ENCODE measurements at places on chromosomes 4 and X.
A peak's percentile ranks its signal among the peaks of the same experiment; 100 is the strongest.

DNA sequence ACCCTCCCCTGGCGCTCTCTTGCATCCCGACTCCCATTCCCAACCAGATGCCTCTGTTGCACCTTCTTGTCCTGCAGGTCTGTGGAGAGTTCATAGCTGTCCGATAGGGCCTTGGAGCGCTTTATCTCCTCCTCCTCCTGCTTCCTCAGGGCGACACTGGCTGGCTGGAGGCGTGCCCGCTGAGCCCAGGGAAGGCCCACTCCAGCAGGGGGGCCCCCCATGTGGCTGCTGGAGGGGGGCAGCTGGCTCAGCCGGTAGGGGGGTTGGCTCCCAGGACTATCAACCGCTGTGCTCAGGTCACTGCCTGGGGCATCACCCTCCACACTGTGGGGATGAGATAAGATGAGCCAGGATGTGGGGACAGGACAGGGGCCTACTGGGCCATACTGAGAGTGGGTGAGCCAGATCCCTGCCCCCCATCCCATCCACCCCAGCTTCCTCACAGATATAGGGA lies 25.6 kb downstream of the IQSEC2 start:
- no peak for DNase-seq

DNA sequence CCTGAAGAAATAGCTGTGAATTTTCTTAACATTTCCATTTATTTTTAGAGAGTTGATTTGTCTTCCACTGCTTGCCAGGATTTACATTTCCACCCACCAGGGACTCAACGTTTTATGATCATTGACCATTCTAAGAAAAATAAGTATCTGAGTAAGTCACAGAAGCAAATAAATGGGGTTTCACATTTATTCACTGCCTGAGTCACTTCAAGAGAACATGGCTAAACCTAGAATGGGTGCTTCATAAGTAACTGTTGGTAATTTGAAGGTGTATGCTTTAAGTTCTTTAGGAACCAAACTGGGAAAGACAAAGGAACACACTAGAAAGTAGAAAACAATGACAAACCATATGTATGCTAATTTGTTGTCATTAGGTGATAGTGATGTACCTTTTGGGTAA lies 43.2 kb upstream of the GRIA3 start:
- DNase-seq = no peak

DNA sequence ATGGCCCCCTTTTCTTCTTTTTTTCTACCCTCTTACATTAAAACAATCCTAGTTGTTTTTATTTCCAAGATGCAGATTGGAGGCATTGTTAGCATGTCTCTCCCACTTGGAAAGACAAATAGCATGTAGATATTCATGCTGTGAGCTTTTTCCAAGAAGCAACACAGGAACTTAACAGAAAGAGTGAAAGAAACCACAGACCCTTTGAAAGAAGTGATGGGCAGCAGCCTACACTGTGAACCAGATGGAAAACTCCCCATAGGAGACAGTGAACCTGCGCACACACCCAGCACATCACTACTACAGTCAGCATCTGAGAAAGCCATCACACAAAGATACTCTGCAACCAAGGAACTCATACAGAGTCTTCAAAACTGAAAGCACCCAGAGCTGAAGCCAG lies 17.8 kb downstream of the CT47C1 start:
- no peak for DNase-seq

GRCh38 chr4:119709418-119709817 lies 80.8 kb upstream of the PDE5A start:
- DNase-seq = no peak

DNA sequence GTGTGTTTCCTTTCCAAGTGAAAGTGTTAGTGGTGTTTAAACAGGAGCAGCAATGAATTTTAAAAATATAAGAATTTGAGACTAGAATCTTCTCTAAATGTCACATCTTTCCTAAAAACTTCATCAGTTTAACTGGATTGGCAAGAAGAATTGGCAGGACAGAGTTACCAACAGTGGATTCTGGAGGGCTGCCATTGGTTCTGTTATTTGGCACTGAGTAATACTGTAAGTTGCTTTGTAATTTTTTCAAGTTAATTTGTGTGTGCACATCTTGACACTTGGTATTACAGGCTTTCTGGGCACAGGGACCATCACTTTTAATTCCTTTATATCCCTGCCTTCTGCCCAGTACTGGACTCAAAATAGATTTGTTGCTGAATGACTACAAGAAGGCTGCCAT lies 4.5 kb upstream of the GPRIN3 start:
- DNase-seq = no peak

GRCh38 chr4:78613522-78614321 lies 62.2 kb downstream of the ANXA3 start:
- DNase-seq = no peak

- no peak for DNase-seq
Measured at GRCh38 chr4:38957261-38957815, 74.9 kb downstream of the TMEM156 start.

GRCh38 chrX:32118832-32119231 lies 1047.0 kb upstream of the FTHL17 start:
- DNase-seq = no peak

GRCh38 chr4:21092531-21092930 lies 392.3 kb downstream of the PACRGL start:
- no peak for DNase-seq

GRCh38 chr4:62513306-62513705 lies 1313.2 kb downstream of the ADGRL3 start:
- DNase-seq = no peak

DNA sequence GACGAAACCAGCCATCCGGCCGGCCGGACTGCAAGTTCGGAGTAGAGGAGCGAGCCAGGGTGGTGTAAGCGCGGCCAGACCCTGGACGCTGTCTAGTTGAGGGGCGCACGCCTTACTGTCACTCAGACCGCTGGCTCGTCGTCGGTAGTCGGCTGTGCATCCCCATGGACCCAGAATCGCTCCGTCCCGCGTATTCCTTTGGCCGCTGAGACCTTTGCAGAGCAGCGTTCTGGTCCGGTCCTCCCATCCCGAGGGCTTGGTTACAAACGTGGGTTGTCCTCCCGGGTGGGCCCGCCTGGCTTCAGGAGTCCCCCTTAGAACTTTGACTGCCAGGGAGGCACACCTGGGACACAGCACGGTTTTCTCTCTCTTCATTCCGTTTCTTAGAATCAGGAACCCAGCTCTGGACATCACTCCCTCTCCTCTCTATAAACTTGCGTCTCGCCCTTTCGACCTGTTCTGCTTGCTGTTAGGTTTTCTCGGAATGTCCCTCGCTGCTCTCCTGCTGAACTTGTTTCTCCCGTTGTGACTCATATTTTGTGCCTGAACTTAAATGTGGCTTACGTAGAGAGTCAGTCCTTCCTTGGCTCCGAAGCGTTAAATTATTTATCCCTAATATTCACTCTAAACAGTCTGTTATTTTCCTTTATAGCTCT lies 672 bp downstream of the PGM2 start:
- DNase-seq = peak; percentile 19

DNA sequence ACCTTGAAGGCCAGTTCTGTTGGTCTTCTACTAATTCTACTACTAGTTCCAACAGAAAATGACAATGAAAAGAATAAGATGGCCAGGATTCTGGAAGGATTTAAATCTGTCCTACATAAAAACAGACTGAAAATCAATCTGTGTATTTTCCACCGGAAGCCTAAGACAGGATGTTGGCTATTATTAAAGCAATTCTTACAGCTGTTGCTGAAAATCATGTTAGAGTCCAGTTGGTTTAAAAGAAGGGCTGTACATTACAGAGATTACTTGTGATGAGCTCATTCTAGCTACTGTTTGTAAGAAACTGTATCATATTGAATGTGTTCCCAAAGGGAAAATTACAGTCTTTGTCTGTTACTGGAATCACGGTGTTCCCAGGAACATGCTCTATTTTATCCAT lies 54.8 kb upstream of the MAGEB16 start:
- no peak for DNase-seq

DNA sequence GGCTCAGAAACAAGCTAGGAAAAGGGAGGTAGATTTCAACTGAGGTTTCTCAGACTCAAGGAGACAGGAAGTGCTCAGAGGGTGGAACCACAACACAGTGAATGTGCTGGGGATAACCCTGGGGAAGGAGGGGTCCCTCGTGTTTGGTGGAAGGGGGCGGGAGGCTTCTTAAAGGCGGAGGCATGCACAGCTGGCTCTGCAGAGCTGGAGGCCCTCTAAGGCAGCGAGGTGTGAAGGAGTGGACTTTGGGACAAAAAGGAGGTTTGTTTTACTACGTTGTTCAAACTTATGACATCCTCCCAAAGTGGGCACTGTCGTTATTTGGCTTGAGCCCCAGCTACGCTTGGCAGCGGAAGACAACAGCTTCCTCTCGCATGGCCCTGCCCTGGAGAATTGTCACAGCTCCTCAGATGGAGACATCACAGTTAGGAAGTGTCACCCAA lies 21.7 kb upstream of the MTM1 start:
- peak; percentile 10 for DNase-seq

GRCh38 chr4:119321921-119322687 lies at the start of gene FABP2:
TSS of gene FABP2 (minus strand) at chr4:119322138. CDS start at chr4:119322102, 36 bp downstream.
- DNase-seq = no peak

- DNase-seq = no peak
Measured at GRCh38 chrX:13059637-13060499, 15.4 kb upstream of the FAM9C start.

DNA sequence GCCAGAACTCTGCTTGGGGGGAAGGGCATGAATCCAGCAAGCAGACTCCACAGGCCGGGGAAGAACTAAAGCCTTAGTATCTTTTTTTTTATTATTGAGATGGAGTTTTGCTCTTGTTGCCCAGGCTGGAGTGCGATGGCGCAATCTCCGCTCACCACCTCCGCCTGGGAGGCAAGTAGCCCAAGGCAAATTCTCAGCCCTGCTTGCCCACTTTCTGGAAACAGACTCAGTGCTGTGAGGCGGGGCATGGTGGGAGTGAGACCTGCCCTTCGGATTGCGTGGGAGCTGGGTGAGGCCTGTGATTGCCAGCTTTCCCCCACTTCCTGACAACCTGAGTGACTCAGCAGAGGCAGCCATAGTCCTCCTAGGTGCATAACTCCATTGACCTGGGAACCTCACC lies 348.8 kb downstream of the GASK1B start:
- DNase-seq = no peak

DNA sequence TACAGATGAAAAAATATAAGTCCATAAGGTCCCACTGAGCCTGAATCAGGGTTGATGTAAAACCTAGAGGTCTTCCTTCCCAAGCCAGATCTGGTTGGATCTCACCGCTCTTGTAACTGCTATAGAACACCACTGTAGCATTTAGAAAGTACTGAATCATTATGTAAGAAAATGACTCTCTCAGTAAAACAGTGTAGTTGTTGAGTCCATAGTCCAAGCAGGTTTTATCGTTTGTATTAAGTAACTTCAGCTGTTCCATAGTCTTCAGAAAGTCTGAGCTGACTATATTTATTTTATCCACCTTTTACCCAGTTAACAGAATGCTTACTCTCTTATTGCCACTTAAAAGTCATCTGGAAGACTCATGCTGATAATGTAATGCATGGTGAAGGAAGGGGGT lies 82.2 kb downstream of the POLA1 start:
- no peak for DNase-seq

GRCh38 chrX:71666240-71667223 lies 814 bp upstream of the LOC101059915 start:
- no peak for DNase-seq

GRCh38 chrX:43813898-43814297 lies 68.4 kb downstream of the MAOB start:
- peak; percentile 3 for DNase-seq

- DNase-seq = no peak
Measured at GRCh38 chr4:2136726-2137125, 77.6 kb downstream of the NAT8L start.

DNA sequence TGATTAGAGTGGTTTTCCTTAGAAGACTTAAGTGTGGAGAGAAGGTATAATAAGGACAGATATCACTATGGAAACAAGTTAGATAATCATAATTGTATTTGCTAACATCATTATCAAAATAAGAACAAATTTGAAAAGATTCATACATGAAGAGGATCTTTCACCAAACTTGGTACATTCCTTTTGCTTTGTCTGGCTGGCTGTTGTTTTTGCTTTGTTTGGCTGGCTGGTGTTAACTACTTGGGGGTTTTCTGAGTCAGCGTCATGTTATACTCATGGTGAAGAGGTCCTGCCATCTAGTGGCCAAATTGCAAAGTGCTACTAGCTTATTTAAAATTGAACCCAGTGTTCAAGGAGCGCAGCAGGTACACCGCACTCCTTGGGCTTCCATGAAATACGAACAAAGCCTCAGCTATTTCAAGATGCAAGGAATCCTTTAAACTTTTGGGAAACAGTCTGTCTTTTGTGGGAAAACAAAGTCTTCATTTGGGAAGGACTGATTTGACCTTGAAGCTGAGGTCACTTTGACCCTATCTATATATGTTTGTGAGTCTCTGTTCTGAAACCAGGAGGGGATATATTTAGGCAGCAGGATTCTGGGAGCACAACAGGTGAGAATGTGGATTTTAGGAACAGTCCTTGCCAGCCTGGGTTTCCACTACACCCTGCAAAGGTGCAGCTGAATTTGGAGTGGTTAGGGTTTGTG lies 129.7 kb downstream of the PLS3 start:
- DNase-seq = peak; percentile 21

DNA sequence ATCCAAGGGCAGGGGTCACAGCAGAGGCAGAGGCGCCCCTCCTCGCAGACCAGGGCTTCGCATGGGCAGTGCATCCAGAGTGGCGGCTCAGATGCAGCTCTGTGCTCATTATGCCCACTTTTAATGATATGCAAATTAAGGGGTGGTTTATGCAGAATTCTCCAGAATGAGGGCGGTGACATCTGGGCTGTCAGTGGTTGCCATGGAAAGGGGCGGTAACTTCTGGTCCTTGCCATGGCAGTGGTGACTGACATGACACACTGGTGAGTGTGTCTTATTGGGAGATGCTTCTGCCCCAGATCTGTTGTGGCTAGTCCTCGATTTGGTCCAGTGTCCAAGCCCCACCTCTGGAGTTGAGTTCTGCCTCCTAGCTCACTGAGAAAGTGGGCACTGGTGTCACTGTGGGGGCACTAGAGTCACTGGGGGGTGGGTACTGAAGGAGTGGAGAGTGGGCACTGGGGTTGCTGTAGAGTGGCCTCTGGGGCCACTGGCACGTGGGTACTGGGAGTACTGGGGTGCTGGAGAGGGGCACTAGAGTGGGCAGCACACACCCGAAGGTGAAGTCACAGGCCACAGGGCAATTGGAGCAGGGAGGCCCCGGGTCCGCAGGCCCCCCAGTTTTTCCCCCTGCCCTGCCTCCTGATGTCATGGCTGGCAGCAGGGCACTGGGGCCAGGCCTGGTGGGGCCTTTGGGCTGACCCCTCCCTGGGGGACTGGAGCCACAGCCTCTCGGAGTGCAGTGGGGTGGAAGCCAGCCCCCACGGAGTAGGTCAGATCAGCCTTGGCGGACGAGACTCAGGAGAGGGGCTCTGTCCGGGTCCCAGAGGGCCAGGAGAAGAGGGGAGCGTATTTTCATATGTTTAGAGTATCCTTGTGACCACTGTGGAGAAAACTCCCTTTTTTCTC lies 98.6 kb upstream of the NKX1-1 start:
- no peak for DNase-seq

GRCh38 chr4:179843370-179843769 lies 2399.8 kb upstream of the TENM3 start:
- no peak for DNase-seq

- DNase-seq = no peak
Measured at GRCh38 chr4:169201222-169202144, 69.3 kb downstream of the SH3RF1 start.

Data from stimulated activated CD4-positive, alpha-beta T cell treated with anti-CD3 and anti-CD28 coated beads, Interleukin-2, amount 100 ng/mL, for 24 hours (primary cell).